Fibroblast of skin of abdomen (primary cell): ENCODE measurements at places on chromosomes 6 and 20.

DNA sequence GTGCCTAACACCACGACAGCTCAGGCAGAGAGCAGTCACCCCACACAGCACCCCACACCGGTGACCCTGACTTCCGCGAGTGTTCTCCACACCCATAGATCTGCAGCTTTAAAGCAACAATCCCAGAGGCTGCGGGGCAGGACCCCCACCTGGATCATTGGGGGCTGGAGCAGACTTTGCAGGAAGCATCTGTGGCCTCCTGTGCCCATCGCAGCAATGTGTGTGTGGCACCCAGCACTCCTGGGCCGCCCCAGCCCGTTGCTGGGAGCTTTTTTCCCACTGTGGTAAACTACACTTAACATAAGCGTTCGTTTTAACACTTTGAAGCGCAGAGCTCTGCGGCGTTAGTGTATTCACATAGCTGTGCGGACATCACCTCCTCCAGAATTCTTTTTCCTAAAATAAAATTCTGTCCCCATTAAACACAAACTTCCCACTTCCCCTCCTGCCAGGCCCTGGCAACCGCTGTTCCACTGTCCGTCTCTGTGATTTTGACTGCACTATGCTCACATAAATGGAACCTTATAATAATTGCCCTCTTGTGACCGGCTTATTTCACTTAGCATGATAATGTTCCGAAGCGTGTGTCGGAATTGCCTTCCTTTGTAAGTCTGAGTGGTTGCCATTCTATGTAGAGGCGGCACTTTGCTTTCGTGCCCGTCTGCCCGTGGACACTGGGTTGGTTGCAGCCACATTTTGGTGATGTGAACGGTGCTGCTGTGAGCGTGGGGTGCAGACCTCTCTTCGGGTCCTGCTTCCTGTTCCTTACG lies 382.5 kb downstream of the CDH4 start:
- DNase-seq = no peak

DNA sequence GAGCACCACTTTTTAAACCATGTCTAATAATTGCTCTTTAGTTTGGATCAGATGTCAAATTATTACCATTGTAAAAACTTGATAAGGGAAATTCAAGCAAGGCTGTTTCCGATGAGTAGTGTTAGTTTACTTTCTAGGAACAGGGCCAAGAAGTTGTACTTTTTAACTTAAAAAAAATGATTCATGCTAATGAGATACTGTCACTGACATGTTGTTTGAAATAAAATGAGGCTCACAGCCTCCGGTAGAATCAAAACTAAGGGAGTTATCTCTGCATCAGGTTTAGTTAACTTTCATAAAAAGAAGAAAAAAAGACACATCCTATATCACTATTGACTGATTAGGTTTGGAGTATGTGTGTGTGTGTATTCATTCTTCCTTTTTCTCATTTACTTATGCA lies 55.2 kb upstream of the SUPT3H start:
- peak; percentile 60 for DNase-seq

- DNase-seq = no peak
Observed at GRCh38 chr6:41659935-41660334, 21.7 kb downstream of the MDFI start.

DNA sequence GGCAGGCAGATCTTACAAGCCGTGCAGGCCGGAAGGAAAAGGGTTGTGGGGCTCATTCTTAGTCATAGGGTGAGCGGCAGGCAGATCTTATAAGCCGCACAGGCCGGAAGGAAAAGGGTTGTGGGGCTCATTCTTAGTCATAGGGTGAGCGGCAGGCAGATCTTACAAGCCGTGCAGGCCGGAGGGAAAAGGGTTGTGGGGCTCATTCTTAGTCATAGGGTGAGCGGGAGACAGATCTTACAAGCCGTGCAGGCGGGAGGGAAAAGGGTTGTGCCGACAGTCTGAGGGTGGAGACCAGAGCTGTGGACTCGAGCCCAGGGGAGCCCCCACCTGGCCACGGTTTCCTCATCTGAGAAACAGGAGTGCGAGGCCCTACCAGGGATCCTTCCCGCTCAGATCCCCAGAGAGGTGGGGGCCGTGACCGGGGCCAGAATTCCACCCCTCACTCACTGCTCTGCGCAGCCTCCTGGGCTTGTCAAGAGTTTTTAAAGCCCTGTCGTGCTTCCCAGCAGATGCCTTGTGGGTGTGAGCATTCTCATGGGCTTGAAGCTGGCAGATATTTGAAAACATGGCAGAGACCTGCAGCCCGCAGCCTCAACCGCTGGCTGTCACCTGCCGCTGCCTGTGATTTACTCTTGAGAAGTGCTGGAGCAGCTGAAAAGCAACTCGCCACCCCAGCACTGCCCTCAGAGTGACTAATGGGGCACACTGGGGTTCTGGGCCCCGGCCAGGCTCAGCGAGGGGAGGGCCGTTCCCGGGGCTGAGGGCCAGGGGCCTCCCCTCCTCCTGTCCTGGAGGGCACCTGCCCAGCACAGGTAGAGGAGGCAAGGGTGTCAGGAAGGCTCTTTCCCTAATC lies 31.9 kb downstream of the NTSR1 start:
- peak; percentile 91 for DNase-seq

GRCh38 chr20:51562332-51563173 lies 20.0 kb upstream of the NFATC2 start:
- DNase-seq = peak; percentile 95

- DNase-seq = no peak
Observed at GRCh38 chr6:93021235-93021915, 398.0 kb downstream of the EPHA7 start.

- DNase-seq = no peak
Observed at GRCh38 chr20:33684533-33685327, 1.5 kb downstream of the E2F1 start.

DNA sequence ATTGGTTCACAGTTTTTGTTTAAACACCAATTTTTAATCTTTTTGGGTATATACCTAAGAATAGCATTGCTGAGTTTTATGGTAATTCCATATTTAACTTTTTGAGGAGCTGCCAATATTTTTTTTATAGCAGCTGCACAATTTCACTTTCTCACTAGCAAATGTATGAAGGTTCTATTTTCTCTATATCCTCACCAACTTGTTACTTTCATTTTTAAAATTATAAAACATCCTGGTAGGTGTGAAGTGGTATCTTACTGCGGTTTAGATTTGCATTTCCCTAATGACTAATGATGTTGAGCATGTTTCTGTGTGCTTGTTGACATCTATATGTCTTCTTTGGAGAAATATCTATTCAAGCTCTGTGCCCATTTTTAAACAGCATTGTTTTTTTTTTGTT lies 452.1 kb downstream of the GRIK2 start:
- no peak for DNase-seq

DNA sequence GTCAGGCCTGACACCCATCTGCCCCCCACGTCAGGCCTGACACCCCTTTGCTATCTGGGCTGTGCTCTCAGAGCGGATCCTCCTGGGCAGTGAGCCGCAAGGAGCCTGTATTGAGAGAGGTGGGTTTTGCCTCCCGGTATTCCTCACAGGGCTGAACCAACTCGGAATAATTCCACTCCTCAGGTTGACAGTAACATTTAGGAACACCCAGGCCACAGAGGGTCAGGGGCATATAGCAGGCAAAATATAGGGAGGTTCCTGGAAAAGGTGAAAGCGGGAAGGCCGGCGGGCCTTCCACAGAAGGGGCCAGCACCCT lies 6.8 kb upstream of the FGD2 start:
- no peak for DNase-seq

GRCh38 chr6:1504465-1504864 lies 105.2 kb upstream of the FOXC1 start:
- no peak for DNase-seq

- DNase-seq = no peak
Observed at GRCh38 chr20:45017857-45018256, 51.5 kb downstream of the STK4 start.

GRCh38 chr6:1105833-1106400 lies 206.0 kb upstream of the FOXQ1 start:
- DNase-seq = no peak

- no peak for DNase-seq
Observed at GRCh38 chr6:97282238-97282725, 734 bp downstream of the MMS22L start.

DNA sequence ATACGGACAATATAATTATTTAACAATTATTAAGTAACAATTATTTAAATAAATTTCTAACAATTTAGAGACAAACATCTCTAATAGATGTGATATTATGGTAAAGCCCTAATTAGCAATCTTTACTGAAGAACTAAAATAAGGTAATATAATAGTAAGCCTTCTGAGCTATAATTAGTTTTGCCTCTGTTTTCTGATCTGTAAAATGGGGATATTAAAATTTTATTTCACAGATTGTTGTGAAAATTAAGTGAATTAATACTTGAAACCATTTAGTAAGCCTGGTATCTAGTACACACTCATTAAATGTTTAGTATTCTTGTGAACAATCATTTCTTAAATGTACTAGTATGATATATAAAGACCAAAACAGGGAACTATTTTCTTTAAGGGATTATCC lies 70.3 kb downstream of the CDK19 start:
- no peak for DNase-seq

DNA sequence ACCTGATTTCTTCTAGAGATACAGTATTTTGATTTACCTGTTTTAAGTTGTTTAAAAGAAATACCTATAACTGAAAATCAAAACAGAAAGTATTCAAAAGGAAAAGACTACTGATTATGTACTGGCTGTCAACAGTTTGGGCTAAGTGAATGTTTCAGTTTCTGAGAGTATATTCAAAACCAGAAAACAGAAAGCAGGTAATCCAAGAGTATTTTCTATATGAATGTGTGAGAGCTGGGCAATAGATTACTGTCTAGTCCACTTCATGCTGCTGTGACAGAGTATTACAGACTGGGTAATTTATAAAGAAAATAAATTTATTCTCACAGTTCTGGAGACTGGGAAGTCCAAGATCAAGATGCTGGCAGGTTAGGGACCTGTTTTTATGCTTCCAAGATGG lies 261.0 kb downstream of the ARHGAP18 start:
- no peak for DNase-seq

GRCh38 chr6:81933608-81934051 lies 181.1 kb upstream of the TENT5A start:
- no peak for DNase-seq

GRCh38 chr20:63831646-63831992 lies 555 bp upstream of the ZBTB46 start:
- DNase-seq = no peak

- peak; percentile 74 for DNase-seq
Observed at GRCh38 chr6:151391471-151392413, at the start of gene ZBTB2. Gene ZBTB2, minus strand, starts transcription at chr6:151391559. Its CDS starts 17,922 bp downstream, at chr6:151373637.

- DNase-seq = peak; percentile 33
Observed at GRCh38 chr6:72861059-72861458, 239.2 kb downstream of the KCNQ5 start.

DNA sequence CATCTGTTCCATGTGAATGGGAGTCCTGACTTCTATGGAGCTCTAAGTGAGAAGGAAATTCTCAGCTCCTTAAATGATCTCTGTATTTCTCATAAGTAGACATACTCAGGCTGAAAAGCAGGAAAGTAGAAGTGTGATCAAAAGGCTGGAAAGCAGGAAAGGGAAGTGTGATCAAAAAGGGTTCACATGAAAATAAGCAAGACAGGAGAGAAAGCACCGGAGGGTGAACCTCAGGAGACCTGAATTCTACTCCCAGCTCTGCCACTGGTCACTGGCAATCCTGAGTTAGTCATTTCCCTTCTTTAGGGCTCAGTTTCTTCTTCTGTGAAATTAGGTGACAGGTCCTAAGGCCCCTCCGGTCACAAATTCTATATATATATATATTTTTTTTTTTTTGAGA lies 55.5 kb upstream of the TRERF1 start:
- no peak for DNase-seq

GRCh38 chr6:97674802-97675201 lies 391.8 kb upstream of the MMS22L start:
- DNase-seq = peak; percentile 72

- no peak for DNase-seq
Observed at GRCh38 chr6:28351087-28351486, 1.3 kb downstream of the ZKSCAN3 start.

- no peak for DNase-seq
Observed at GRCh38 chr6:61562098-61562497, 723.9 kb downstream of the KHDRBS2 start.

GRCh38 chr20:44958276-44958675 lies 1.9 kb downstream of the TOMM34 start:
- no peak for DNase-seq

DNA sequence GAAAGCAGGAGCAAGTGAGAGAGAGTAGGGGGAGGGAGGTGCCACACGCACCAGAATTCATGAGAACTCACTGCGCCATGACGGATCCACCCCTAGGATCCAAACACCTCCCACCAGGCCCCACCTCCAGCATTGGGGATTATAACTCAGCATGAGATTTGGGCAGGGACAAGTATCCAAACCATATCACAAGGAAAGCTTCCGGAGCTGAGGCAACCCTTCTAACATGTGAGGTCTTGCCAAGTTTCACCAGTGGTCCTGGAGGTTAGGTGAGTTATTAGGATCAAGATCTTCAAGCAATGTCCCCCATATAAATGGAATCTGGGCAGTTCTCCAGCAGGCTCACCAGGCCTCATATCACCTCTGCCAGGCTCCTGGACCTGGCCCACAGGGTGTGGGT lies 308.4 kb downstream of the NRN1 start:
- no peak for DNase-seq

GRCh38 chr6:6942091-6942490 lies 165.7 kb upstream of the RREB1 start:
- no peak for DNase-seq

GRCh38 chr20:33822991-33823390 lies 11.8 kb downstream of the CHMP4B start:
- DNase-seq = no peak

DNA sequence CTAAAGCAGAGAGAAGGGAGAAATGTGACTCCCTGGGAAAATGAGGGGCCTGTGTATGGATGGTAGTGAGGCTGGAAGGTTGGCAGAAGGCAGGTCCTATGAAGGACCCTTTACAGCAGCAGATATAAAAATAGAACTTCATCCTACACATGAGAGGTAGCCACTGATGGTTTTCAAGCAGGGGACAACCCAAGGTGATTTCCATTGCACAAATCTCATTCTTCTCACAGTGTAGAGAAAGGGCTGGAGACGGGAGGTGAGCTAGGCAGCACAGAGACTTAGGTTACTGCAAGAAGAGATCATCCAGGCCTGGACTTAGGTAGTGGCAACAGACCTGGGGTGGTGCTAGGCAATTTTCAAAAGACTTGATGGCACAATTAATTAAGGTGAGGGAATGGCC lies 30.7 kb downstream of the TRAM2 start:
- DNase-seq = no peak

- no peak for DNase-seq
Observed at GRCh38 chr6:162854228-162854627, 126.5 kb downstream of the PACRG start.

DNA sequence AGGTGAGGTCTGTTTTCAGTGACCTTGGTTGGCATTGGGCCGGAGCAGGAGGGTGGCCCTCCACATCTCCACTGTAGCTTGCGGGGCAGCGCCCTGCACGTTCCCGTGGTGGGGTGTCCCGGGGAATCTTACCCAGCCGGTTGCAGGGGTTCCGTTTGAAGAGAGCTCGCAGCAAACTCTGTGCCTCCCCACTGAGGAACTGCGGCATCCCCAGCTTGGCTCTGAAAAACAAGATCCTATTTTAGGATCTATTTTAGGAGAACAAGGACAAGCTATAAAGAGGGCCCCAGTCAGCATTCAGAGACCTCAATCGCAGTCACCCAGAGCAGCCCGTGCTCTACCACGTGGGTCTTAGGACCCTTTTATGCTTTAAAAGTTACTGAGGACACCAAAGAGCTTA lies 97.8 kb downstream of the RAMACL start:
- no peak for DNase-seq
